ENCODE measurements at places on chromosomes 2 and 18.

GRCh38 chr2:27627963-27628766, 647 bp downstream of the CCDC121 start:
- DNase-seq: no peak

DNA sequence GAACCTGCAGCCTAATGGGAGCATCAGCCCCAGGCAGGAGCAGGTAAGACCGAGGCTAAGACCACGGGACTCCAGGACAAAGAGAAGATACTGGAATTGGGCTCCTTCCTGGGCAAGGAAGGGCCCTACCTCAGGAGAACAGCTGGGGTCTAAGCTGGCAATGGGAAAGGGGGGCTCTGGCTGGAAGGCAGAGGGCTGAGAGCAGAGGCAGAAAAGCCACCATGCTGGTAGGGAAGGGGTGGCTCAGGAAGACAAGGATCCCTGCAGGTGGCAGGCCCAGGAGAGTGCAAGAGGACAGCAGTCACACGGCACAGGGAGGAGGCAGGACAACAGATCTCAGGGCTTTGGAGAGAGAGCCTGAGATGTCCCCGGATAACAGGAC, 203.5 kb downstream of the NDUFA10 start:
- no peak for DNase-seq

DNA sequence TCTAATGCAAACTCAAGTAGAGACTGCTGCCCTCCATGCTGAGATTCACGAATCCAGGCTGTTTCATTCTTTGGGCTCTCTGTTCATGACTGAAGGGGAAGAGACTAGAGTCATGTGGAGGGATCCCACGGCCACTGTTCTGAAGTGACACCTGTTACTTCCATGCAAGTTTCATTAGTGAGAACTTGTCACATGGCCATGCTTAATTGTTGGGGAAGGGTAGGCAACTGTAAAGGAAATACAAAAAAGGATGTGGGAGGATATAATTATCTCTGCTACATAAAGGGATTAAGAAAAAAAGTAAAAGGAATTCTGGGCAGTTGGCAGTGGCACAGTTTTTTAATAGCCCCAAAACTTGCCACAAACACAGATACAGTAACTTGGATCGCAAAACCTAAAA, 28.0 kb upstream of the PSME4 start:
- no peak for DNase-seq

GRCh38 chr2:100938031-100939026, 63.8 kb upstream of the RPL31 start:
- DNase-seq: no peak

Data from activated CD8-positive, alpha-beta memory T cell treated with anti-CD3 and anti-CD28 coated beads for 1 hour (primary cell).